SIG-M5 (cell line): ENCODE measurements at places on chromosomes 4 and X.
A peak's percentile ranks its signal among the peaks of the same experiment; 100 is the strongest.

DNA sequence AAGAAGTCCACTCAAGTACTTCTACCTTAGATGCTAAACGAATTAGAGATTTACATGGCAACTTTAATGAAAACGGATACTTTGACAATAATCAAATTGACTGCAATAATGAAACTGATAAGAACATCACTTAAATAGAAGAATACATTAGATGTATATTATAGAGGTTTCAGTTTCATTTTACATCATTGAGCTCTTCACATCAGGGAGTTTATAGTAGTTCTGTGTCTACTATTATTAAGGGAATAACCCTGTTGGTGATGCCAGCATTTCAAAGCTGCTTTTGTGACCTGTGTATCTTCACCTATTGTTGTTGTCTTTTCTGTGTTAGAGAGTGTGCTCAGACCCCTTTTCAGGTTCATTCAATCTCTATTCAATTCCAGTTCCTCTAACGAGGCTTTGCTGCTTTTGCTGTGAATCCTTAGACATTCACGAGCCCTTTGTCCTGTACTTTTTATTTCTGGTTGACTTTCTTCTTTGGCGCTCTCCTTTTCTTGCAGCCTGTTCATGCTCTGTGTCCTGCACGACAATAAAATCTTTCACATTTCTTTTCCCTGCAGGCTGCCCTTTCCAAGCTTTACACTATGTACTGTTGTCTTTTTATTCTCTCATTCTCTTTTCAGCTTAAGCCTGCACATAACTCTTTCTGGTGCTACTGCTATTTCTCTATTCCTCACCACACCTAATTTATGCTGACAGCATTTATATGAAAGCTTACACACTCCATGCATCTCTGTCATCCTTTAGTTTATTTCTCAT is 232.1 kb downstream of the CPE start:
- no peak for DNase-seq

DNA sequence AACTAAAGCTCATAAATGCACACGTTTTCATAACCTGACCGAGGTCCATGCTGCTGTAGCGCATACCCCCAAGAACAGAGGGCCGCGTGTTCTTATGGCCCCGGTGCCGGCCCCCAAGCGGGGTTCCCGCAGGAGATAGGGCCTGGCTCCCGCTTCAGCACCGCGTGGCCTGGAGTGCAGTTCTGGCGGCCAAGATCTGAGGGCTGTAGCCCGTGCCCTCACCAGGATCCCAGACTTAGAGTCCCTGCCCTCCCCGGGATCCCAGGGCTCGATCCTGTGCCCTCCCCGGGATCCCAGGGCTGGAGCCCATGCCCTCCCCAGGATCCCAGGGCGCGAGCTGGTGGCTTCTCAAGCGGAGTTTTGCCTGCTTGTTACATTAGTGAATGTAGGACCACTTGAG is 1.0 kb upstream of the GRPEL1 start:
- no peak for DNase-seq

DNA sequence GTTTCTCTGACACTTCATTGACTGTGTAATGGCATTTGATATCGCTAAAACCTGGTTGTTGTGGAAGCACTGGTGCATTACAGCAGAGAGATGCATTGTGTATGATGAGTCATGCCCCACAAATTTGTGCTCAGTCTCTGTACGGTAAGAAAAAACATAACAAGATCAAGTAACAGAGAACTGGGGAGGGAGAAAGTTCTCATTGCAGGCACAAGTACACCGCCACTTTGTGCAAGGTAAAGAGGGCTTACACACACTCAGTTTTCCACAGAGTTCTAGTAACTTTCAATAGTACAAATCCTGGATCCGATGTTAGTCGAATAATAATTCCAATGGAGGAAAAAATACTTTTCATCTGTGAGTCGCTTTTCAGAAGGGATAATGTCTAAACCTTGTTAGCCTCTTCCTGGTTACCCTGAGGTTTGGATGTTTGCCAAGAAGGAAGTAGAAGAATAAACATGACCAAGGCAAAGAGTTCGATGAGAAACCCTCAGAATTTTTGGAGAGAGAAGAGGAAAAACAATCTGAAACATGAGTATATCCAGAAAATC is 512.5 kb upstream of the SLIT2 start:
- no peak for DNase-seq

GRCh38 chr4:98610431-98610830 is 48.0 kb downstream of the TSPAN5 start:
- DNase-seq, result no peak

GRCh38 chr4:88697141-88697540 is 488 bp downstream of the NAP1L5 start:
- DNase-seq, result no peak

GRCh38 chr4:26452565-26453531 is 37.4 kb downstream of the CCKAR start:
- DNase-seq, result no peak

GRCh38 chrX:115226929-115227328 is 7.0 kb downstream of the LRCH2 start:
- DNase-seq, result no peak

GRCh38 chr4:2811830-2812611 is 19.1 kb downstream of the SH3BP2 start:
- DNase-seq, result peak; percentile 24

- no peak for DNase-seq
These were observed 129.7 kb upstream of the ZFP42 start for GRCh38 chr4:187865914-187866313.

DNA sequence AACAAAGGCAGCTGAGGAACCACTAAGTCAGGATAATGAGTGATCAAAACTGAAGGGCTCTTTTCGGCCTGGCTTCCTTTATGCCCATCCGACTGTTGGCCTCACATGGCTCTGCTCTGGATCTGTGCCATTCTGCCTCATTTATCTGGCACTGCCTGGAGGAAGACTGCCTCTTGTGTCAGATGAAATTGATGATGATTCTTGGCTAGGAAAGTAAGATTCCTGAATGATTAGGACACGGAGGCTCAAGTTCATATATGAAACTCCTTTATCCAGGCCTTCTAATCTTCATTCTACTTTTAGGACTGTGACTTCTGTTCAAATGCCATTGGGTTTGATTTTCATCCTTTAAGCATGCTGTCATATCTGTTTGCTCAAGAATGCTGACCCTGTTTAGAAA is 475.4 kb upstream of the RPS6KA3 start:
- no peak for DNase-seq

DNA sequence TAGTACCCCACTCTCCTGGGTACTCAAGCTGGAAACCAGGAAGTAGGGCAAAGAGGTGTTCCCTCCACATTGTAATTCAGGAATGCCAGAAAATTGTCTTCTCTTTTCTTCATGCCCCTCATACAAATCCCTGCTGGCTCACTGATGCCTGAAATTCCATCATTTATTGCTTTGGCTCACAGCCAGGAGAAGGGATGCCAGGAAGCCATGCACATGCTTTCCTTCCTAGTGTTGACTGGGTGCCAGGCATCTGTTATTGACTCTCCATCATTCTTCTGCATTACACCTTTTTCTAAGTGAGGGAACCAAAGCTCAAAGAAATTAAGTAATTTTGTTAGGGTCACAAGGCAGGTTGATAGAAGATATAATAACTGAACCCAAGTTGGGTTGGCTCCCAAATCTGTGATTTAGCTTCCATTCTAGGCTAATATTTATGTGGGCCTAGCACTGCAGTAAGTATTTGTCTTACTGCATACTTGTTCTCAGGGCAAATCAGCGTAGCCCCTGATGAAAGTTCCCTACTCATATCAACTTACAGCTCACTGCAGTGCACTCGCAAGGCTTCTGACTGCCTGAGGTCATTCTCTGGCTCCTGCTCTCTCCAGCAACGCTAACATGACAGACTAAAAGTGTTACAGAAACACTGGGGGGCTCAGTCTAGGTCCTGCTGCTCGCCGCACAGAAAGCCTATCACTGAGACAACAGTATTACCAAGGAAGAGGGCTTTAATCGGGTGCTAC is 89.0 kb downstream of the TRAPPC11 start:
- no peak for DNase-seq

GRCh38 chr4:16066586-16067128 is 17.2 kb downstream of the PROM1 start:
- no peak for DNase-seq

DNA sequence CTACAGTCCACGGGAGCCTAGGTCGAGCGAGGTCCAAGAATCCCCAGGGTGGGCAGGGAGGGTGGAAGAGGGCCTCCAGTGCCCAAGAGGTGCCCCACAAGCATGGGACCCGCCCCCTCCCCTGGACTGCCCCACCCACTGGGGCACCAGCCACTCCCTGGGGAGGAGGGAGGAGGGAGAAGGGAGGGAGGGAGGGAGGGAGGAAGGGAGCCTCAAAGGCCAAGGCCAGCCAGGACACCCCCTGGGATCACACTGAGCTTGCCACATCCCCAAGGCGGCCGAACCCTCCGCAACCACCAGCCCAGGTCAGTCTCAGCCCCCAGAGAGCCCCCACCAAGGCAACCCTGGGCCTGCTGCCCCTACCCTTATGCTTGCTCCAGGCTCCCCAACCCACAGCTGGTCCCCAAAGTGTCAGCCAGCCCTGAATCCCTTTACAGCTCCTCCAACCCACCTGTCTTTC is at the start of gene GATA1:
GATA1 (plus strand) TSS at position 250 of the 460 bp plus-strand sequence. CDS start 4,520 bp downstream, outside the sequence.
- no peak for DNase-seq

- DNase-seq, result no peak
These were observed 5.9 kb downstream of the ADD1 start for GRCh38 chr4:2849267-2850152.

DNA sequence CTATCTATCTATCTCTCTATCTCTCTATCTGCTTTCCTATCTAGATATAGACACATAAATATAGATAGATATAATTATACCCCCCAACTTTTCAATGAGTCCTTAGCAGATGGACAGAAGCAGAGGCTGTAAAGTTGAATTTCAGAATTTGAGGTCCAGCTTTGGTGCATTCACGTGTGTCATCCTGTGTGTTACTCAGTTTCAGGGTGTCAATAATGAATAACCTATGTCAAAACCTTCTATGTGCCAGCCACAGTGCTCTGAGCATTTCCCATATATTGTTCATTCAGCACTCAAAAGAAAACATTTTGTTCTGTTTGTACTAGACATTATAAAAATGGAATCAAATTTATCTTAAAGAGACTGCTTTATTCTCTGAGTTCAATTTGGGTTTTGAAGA is 310.0 kb downstream of the ARHGAP24 start:
- DNase-seq, result no peak

GRCh38 chrX:118770133-118770760 is 42.8 kb downstream of the IL13RA1 start:
- DNase-seq, result no peak

- DNase-seq, result no peak
These were observed 42.2 kb downstream of the PPM1K start for GRCh38 chr4:88242144-88242543.

GRCh38 chrX:132732236-132732635 is 226.2 kb downstream of the HS6ST2 start:
- no peak for DNase-seq

- DNase-seq, result no peak
These were observed 167.5 kb downstream of the DCTD start for GRCh38 chr4:182749667-182750167.

DNA sequence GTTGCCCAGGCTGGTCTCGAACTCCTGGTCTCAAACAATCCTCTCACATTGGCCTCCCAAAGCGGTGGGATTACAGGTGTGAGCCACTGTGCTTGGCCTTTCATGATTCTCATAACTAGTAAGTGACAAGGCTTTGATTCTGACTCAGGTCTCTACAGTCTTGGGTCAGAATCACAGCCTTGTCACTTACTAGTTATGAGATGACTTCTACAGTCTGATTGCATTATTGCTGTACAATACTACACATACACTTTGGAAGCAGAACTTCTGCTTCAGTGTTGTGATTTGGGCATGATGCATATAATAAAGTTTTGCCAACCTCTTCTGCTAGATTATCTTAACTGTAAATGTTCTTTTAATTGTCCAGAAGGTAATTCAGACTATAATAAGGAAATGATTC is 123.3 kb downstream of the KDM6A start:
- no peak for DNase-seq

- DNase-seq, result no peak
These were observed 190.6 kb downstream of the LDB2 start for GRCh38 chr4:16707874-16708273.

DNA sequence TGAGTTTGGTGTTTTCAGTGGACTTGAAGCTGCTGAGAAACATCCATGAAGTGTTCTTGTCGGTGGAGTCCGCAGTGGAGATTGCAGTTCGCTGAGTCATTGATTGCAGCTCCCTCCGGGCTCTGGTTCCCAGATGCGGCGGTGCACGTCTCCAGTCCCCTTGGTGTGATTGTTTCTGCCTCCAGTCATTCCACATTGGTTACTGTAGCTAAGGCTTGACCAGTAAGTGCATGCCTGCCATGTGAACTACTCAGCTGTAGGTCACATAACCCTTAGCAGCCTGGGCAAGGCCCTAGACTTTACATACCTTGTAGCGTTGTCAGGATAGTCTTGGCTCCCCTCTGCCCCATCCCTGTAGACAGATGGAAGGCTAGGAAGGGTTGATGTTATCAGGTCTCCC is 53.8 kb upstream of the CLCN4 start:
- DNase-seq, result no peak

- DNase-seq, result no peak
These were observed 1.6 kb upstream of the SH3RF1 start for GRCh38 chr4:169272265-169272886.

GRCh38 chr4:10740251-10740650 is 55.7 kb upstream of the CLNK start:
- no peak for DNase-seq

DNA sequence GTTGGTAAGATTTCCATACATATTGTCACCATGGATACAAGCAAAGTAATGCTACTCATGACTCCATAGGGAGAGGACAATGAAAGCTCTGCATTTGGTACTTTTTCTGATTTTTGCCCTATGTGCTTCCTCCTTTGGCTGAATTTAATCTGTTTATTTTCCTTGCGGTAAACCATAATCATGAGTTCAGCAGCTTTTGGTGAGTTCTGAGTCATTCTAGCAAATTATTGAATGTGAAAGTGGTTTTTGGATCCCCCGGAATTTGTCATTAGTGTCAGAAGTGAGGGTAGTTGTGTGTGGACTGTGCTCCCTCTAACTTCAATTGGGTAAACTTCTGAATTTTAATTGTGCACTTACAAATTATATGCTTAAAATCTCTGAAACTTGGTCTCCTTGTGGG is 170.3 kb downstream of the MOSPD2 start:
- DNase-seq, result no peak

GRCh38 chrX:46683048-46683447 is 75.9 kb downstream of the SLC9A7 start:
- DNase-seq, result no peak

- no peak for DNase-seq
These were observed 81.8 kb downstream of the TRIML1 start for GRCh38 chr4:188221090-188221489.

- no peak for DNase-seq
These were observed 239.2 kb upstream of the GRID2 start for GRCh38 chr4:92064574-92064973.

GRCh38 chrX:39196192-39197102 is 395.2 kb downstream of the MID1IP1 start:
- DNase-seq, result no peak

- DNase-seq, result no peak
These were observed 14.8 kb downstream of the ADGRA3 start for GRCh38 chr4:22500831-22501714.

- no peak for DNase-seq
These were observed 206.1 kb downstream of the TBCK start for GRCh38 chr4:106109929-106110328.
